NCI-H69 (cell line): ENCODE measurements at places on chromosomes 5 and 9.

DNA sequence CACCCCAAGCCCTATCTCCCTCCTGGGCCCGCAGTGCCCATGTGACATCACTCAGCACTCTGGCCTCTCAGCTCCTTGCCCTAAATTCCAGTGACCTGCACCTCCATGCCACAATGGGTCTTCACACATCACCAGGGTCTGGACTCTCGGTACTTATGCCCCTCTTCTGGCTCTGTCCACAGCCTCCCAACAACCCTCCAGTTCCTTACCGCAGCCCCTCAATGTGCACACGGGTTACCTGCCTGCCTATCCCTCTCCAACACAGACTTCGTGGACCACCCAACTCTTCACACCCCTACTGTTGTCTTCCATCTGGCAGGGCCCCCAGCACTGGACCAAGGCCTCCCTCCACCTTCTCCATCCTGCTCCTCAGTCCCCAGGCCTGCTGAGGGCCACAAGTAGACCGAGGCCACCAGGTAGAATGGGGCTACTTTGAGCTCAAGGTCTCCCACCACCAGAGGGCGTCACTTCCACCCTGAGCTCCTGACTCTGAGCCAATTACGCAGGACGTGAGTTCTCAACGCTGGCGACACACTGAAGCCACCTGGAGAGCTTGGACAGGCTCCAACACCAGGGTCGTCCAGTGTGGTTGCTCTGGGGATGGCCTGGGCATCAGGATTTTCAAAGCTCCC lies 172.1 kb downstream of the GABBR2 start:
- peak; percentile 84 for DNase-seq

DNA sequence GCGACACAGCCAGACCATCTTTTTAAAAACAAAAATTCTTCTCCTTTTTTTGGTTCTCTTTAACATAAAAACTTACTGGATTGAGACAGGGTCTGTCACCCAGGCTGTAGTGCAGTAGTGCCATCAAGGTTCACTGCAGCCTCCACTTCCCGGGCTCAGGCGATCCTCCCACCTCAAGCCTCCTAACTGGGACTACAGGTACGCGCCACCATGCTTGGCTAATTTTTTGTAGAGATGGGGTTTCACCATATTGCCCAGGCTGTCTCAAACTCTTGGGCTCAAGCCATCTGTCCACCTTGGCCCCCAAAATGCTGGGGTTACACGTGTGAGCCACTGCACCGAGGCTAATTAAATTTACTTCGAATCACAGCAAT lies 13.8 kb downstream of the HNRNPK start:
- DNase-seq = no peak

- no peak for DNase-seq
These were observed 30.4 kb downstream of the ACO1 start for GRCh38 chr9:32414856-32415255.

DNA sequence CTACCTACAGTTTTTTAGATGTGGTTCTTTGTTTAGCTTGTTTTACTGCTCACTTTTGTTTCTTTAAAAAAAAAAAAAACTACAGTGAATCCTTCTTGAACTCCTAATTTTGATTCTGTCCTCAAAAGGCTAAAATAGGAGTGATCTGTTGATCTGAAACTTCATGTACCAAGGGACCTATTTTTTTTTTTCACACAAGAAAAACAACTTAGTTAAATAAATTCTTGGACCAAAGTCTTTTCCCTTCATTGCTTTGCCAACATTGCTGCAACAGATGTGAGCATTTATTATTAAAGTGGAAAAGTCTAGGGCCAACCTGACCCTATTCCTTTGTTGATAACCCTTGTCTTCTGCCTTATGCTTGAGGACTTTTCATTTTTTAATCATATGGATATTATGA lies 236.8 kb downstream of the ARHGEF28 start:
- no peak for DNase-seq

GRCh38 chr5:31707329-31707728 lies 68.4 kb downstream of the PDZD2 start:
- no peak for DNase-seq

- DNase-seq = peak; percentile 6
These were observed at the start of gene PCDHA3 for GRCh38 chr5:140800816-140801493. PCDHA3 (plus strand) TSS chr5:140801057.

GRCh38 chr9:73059247-73059646 lies 92.4 kb upstream of the ANXA1 start:
- DNase-seq = peak; percentile 56

- peak; percentile 8 for DNase-seq
These were observed 89.5 kb downstream of the EPB41L4A start for GRCh38 chr5:112329419-112330090.

DNA sequence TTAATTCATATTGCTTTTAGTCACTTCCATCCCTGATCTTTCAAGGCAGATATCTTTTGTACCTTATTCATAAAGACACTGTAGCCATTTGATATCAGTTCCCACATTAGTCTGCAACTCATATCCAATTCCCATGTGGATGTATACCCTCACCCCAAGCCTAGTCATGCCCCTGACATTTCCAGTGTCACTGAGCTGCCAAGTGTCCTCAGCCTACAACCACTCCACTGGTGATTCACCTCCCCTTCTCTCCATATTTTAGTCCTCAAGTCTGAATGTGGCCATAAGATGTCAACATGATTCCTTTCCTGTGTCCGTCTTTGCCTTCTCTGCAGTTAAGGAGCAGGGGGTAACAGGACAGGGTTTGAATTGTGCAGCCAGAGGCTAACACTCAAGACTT lies 346.9 kb downstream of the RAB3C start:
- no peak for DNase-seq

GRCh38 chr5:107247427-107247826 lies 423.3 kb downstream of the EFNA5 start:
- no peak for DNase-seq

DNA sequence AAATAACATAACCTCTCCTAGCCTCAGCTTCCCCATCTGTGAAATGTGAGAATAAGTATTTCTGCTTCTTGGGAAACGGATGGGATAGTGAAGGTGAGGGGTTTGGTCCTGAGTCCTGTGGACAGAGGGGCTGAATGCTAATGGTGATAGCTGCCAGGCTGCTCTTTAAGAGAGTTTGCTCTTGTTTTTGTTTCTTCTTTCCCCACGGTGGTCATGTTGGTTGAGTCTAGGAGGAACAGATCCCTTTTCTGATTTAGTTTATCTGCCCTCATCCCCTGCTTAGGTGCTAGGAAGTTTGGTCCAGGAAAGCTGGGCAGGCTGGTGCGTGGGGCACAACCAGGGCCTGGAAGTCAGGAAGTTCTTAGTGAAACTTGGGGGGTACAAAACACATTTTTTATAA lies 7.7 kb upstream of the PITX1 start:
- no peak for DNase-seq

DNA sequence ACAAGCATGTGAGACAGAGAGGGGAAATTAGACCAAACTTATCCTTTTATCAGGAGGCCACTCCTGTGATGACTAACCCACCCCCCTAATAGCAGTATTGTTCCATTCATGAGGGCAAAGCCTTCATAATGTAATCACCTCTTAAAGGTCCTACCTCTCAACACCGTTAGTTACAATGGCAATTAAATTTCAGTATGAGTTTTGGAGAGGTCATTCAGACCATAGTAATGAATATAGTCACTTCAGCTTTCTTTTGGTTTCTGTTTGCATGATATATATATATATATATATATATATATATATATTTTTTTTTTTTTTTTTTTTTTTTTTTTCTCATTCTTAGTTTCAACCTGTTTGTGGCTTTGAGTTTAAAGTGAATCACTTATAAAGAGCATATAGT lies 10.5 kb downstream of the ADGRV1 start:
- DNase-seq = no peak

DNA sequence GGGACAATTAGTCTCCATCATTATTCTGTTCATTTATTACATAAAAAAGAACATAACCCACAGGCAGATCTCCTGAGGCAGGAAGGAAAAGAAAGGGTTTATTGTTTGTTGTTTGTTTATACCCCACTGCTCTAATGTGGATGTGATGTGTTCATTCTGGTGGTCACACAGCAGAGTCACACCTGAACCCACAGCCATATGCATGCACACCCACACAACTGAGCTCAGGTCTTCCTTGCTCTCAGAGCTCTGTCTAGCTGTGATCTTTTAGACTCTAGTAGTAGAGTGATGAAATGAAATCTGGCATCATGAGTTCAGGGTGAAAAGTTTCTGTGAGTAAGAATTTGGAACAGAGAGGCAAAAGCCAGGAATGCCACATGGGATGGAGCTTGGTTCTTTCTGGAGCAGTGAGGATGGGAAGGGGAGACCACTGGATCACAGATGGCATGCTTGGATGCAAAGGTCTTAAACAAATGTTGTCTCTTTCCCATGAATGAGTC lies 227.0 kb downstream of the PAPPA start:
- no peak for DNase-seq

- DNase-seq = peak; percentile 86
These were observed 10.8 kb downstream of the NSG2 start for GRCh38 chr5:174056064-174056847.

GRCh38 chr5:168772316-168772961 lies 193.3 kb upstream of the PANK3 start:
- DNase-seq = no peak

GRCh38 chr5:65482736-65483545 lies 1.2 kb upstream of the ADAMTS6 start:
- DNase-seq = peak; percentile 82

- DNase-seq = no peak
These were observed 186.1 kb upstream of the IZUMO3 start for GRCh38 chr9:24731754-24732153.

- DNase-seq = no peak
These were observed 1467.1 kb downstream of the FOXD4L5 start for GRCh38 chr9:63817622-63818518.

GRCh38 chr5:137492331-137492730 lies 6.8 kb downstream of the SPOCK1 start:
- no peak for DNase-seq

GRCh38 chr5:10244342-10244944 lies 5.2 kb downstream of the ATPSCKMT start:
- no peak for DNase-seq

DNA sequence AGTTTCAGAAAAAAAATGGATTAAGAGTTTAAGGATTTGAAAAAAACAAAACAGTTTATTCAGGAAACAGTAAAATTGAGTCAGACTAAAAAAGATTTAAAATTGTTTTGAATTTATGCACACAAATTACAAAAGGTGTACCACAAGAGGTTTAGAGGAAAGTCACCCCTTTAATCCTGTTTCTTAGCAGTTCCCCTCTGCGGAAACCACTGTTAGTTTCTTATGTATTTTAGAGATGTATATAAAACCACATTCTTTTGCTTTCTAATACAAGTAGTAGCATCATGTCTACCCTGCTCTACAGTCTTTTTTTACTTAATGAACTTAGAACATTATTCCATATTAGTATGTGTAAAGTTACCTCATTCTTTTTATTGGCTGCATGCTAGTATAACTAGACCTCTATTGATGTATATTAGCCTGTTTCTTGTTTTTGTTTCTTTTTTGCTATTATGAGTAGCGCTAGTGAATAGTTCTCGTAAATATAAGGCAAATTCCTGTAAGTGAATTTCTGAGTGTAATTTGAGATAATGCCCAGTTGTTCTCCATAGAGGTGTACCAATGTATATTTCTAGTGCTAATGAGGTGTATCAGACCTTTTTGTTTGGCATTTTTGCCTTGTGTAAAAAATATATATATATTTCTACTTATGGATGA lies 20.0 kb downstream of the GPBP1 start:
- no peak for DNase-seq

GRCh38 chr9:76502746-76503145 lies 43.8 kb downstream of the GCNT1 start:
- DNase-seq = no peak

DNA sequence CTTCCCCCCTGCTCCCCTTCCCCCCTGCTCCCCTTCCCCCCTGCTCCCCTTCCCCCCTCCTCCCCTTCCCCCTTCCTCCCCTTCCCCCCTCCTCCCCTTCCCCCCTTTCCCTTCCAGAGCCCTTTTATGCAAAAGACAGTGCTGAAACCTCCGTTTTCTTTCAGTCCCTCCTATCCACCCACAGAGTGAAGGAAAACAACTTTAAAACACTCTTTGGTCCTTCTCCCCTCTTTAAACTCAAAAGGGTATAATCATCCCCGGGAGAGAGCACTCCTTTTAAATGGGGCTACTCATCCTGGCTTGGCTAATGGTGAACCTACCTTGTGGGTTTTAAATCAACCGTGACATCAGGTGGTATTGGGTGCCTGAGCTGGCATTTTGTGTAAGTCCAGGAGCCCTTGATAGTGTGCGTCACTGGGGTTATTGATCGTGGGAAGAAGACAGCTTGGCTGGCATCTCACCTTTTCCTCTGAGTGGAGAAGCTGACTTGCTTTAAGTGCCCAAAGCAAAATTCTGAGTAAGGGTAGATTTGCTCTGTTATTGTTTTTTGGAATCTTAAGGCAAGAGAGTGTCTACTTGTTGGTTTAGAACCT lies 2.7 kb downstream of the LARP1 start:
- peak; percentile 91 for DNase-seq

DNA sequence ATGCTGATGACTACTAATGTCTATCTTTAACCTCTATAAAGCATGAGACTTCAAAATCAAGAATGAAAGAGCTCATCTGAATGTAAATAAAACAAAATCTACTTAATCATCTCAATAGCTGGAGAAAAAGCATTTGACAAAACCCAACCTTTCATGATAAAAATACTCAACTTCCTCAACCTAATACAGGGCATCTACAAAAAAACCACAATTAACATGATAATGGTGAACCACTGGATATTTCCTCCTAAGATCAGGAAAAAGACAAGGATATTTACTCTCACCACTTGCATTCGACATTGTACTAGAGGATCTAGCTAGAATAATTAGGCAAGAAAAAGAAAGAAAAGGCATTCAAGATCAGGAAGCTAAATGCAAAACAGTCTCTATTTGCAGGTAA lies 49.3 kb downstream of the FAM169A start:
- DNase-seq = no peak

DNA sequence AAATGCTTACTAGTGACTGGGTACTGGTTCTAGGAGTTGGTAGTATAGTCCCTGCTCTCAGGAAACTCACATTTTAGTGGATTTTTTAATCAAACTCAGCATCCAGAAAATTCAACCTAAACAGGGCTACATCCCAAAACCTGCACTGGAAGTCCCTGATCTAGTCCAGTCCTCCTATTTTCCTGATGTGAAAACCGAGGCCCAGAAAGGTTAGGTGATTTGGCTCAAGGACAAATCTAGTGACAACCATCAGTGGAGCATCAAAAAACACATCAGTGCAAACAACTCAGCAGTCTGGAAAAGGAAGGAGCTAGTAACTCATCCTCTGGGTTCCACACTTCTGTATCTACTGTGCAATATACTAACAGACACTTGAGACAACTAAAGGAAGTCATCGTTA lies 38.2 kb downstream of the SERINC5 start:
- no peak for DNase-seq

GRCh38 chr9:86534572-86535258 lies 180.5 kb upstream of the TUT7 start:
- no peak for DNase-seq

GRCh38 chr5:142357469-142358090 lies 32.8 kb upstream of the SPRY4 start:
- DNase-seq = no peak
